ENCODE measurements at places on chromosomes 7 and 10.

- DNase-seq = no peak
These were observed 154.9 kb downstream of the SDHAF3 start for GRCh38 chr7:97272237-97272975.

GRCh38 chr7:19852192-19852591 lies 78.8 kb upstream of the TMEM196 start:
- DNase-seq = no peak

GRCh38 chr7:143436325-143436946 lies 6.8 kb upstream of the TAS2R60 start:
- no peak for DNase-seq

DNA sequence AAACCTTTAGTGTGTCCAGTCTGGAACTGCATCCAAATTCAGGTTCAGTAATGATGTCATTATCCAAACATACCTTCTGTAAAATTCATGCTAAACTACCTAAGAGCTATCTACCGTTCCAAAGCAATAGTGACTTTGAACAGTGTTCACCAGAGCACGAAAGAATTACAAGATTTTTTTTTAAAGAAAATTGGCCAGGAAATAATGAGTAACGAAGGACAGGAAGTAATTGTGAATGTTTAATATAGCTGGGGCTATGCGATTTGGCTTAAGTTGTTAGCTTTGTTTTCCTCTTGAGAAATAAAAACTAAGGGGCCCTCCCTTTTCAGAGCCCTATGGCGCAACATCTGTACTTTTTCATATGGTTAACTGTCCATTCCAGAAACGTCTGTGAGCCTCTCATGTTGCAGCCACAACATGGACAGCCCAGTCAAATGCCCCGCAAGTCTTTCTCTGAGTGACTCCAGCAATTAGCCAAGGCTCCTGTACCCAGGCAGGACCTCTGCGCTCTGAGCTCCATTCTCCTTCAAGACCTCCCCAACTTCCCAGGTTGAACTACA lies 694 bp upstream of the FAS start:
- no peak for DNase-seq

- no peak for DNase-seq
These were observed 99.0 kb downstream of the SPAG6 start for GRCh38 chr10:22444219-22444788.

DNA sequence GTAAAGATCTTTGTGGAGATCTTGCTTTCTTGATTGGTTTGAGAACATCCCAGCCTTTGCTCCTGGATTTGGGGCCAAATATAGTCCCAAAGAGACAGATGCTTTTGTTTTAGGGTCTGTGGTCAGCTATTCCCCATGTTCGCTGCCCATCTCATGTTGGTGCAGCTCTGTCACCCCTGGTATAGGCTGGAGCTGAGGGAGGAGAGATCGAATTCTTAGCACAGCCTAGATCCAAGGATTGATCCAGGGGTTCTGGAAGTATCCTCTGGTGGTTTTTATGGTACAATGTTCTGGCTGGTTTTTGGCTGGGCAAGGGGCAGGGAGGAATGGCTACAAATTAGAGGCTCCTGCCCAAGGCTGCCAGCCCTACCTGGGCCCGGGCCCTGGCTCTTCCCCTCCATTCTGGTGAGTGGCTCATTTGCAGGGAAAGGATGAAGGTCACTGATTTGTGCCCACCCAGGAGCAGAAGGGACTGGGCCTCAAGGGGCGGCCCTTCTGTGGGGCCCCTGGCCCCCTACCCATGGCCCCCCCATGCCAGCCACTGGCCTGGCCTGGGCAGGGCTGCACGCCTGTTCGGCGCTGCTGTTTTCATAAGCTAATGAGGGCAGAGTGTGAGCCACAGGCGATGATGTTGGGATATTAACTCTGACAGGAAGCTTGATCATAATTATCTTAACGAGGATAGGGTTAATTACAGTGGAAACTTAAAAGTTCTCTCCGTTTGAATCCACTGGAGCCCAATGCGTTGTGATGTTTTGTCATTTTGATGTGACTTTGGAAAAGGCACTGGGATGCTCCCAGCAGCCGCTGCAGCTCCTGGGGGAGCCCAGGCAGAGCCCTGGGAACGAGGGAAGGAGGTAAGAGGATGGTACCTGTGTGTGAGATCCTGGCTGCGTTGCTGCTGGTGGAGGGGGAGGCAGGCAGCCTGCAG lies 600.6 kb downstream of the LRMDA start:
- DNase-seq = no peak

DNA sequence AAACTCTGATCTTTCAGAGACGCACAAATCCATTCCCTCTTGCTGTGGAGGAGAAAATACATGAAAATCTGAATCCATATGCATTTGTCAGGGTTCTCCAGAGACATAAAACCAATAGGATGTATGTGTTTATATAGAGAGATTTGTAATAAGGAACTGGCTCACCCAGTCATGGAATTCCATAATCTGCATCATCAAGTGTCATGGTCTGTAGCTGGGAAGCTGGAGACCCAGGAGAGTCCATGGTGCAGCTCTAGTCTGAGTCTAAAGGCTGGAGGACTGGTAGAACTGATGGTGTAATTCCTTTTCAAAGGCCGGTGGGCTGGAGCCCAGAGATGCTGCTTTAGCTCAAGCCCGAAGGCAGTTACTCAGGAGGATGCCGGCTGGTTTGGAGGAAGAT lies 134.0 kb downstream of the TCF7L2 start:
- DNase-seq = no peak

DNA sequence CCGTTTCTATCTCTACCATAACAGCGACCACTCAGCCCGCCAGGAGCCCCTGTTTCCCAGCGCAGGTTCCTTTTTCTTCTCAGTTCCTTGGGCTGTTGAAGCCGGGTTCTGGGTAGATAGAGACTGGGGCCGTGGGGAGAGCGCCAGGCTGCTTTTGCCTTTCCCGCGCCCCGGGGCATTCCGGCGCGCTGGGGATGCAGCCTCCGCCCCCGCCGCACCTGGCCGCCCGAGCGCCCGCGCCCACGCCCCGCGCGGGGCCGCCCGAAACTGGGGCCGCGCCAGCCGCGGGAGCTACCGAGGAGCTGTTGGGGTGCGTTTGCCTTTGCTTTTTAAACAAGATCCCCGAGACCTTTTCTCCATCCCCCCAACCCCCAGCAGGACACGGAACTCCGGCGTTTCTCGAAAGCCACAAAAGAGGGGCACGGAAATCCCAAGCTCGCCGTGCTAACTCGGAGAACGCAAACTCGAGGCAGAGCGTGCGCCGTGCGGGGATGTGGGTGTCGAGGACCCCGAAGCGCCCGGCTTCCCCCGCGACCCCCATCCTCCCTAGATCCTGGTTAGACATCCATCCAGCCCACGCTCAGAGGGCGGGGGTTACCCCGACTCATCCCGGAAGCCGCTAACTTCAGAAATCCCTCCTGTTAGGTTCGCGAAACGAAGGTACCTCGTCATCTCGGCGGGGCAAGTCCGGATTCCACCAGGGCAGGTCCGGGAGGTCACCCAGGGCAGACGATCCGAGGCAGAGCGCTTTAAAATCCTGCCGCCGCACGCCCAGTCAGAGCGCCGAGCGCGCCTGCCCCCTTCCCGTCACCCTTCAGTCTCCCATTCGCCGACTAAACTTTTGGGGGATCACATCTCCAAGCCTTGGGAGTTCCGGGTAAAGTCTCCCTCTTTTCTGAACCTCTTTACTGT lies 1.0 kb downstream of the GRM8 start:
- DNase-seq = no peak

DNA sequence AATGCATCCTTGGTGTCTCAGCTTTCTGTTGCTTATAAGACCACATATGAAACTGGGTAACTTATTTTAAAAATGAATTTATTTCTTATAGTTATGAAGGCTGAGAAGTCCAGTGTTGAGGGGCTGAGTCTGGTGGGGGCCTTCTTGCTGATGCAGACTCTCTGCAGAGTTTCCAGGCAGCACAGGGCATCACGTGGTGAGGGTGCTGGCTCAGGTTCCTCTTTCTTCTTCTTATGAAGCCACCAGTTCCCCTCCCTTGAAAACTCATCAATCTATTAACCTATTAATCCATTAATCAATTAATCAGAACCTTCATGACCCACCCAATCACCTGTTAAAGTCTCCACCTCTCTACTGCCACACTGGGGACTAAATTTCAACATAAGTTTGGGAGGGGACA lies 595.6 kb upstream of the NRP1 start:
- no peak for DNase-seq

- DNase-seq = no peak
These were observed 10.9 kb upstream of the SNX8 start for GRCh38 chr7:2325162-2325561.

GRCh38 chr7:1712907-1713501 lies 42.9 kb downstream of the ELFN1 start:
- no peak for DNase-seq

DNA sequence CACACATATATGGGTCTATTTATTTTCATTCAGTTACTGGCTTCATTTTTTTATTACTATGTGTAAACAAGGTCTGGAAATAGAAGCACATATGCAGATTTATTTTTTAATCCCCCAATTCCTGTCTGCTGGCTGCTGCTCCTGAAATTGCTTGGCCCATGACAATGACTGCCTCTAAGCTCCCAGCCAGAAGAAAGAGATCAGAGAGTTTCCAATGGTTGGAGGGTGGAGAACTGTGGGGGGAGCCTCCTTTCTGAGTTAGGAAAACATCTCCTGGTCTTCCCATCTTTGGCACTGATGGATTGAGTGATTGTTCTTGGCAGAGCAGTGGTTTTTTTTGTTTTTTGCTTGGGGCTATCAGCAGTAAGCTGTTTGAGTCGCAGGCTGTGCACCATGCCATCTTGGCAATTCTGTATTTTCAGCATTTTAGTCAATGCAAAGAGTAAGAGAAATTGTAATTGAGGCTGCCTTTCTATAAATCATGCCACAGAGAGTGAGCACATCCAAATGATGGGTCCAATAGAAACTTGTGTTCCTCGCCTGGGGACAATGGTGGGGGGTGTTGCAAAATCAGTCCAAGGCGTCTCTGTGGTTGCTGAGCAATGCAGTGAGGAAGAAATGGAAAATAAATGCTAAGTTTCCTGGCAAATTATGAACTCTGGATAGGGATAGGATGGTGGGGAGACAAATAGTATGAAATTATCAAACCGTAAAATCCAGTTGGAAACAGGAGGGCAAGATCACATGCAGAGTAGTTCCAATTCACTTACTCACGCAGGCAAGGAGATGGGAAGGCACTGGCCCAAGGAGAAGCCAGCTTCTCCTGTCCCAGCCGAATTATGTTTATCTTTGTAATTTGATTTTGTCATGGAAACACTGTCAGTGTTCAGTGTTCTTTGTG lies 382.4 kb downstream of the SORCS3 start:
- DNase-seq = no peak

DNA sequence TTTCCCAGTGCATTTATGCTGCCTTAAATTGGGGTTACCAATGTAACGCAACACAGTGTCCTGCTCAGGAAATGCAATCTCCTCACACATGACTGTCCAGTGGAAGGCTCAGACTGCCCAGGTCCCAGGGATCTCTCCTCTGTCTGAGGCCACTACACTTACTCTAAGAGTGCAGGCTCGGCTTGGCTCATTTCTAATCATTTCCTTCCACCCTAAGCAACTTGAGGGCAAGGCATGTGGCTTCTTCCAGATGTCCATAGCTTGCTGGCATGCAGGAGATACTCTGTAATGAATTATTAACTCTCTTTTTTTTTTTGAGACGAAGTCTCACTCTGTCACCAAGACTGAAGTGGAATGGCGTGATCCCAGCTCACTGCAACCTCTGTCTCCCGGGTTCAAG lies 23.7 kb downstream of the PLAC9 start:
- no peak for DNase-seq

DNA sequence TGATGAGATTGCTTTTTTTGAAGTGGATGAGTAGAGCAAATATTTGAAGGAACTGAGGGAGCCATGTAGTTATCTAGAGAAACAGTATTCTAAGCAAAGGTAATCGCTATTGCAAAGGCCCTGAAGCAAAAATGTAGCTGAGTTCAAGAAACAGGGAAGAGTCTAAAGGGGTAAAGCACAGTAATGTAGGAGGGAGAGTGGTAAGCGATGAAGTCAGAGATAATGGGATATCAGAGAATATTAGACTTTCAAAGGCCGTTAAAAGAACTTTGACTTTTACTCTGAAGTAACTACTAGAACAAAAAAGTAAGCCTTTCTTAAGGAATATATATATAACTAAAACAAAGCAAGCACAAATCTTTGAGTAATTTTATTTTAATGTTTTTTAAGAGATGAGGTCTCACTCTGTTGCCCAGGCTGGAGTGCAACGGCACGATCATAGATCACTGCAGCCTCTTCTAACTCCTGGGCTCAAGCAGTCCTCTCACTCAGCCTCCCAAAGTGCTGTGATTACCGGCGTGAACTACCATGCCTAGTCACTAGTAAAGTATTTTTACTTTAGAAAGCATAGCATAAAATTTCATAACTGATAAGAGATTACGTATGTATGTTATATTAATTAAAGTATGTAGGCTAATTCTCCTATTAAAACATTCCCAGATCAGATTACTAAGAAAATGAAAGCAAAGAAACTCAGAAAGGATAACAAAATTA lies 61.7 kb upstream of the OIT3 start:
- DNase-seq = no peak

DNA sequence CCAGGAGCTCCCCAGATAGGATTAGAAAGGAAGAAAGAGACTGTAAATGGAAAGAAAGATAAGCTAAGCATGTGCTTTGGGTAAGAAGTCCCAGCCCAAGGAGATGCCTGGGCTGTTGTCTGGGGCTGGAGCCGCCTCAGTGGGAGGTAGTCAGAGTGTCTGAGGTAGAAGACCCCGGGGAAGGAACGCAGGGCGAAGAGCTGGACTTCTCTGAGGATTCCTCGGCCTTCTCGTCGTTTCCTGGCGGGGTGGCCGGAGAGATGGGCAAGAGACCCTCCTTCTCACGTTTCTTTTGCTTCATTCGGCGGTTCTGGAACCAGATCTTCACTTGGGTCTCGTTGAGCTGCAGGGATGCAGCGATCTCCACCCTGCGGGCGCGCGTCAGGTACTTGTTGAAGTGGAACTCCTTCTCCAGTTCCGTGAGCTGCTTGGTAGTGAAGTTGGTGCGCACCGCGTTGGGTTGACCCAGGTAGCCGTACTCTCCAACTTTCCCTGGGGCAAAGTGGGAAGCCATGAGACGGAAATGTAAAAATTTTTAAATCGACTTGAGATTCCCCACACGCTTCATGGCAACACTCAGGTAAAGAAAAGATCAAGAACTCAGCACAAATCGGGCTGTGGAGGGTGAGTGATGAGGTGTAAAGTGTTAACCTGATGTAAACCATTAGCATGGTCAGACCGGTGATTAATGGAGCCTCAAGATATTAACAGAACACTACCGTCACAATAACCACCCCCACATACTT lies 1.3 kb downstream of the HOXA1 start:
- no peak for DNase-seq

GRCh38 chr10:19302117-19302516 lies 253.5 kb downstream of the MALRD1 start:
- DNase-seq = no peak

DNA sequence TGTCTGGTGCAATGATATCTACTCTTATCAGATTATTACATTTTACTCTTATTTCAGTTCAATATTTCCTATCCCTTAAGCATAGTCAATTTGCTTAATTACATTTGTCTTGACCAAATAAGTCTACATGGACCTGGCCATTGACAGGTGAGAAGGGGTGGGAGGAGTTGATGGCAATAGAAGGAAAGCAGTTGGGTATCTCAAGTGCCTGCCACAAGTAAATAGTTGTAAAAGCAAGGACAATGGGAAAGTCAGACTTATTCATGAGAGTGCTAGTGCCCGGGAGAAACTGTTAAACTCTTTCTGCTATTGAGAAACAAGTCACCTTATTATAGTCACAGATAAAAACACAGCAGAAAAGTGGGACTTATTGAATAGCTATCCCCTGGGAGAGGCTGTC lies 32.4 kb upstream of the HGF start:
- DNase-seq = no peak
